ENCODE measurements at places on chromosomes 6 and 20. TPM values are rescaled to one million over a fixed set of nuclear protein-coding genes. Genes with fewer than 3 reads are reported as not detected.

The CST2 gene
- not detected for total RNA-seq

GRCh38 chr6:90362318-90362717, 65.7 kb upstream of the BACH2 start:
- H3K27ac ChIP-seq: no peak overlapping the region
- DNase-seq: no peak
- no peaks in the 10 kb centered on the region for H3K36me3 ChIP-seq
- H3K4me1 ChIP-seq: no peaks in the 10 kb centered on the region

- DNase-seq: no peak
- no peaks in the 10 kb centered on the region for H3K36me3 ChIP-seq
- no peaks in the 10 kb centered on the region for H3K4me1 ChIP-seq
Measured at GRCh38 chr6:125211352-125211751, 57.8 kb downstream of the TPD52L1 start.

The SLPI gene
- 90.3 TPM for total RNA-seq

- H3K27ac ChIP-seq: no peak overlapping the region
- H3K36me3 ChIP-seq: no peaks in the 10 kb centered on the region
- DNase-seq: no peak
- no peaks in the 10 kb centered on the region for H3K4me1 ChIP-seq
Measured at GRCh38 chr6:16272201-16272600, 33.8 kb downstream of the GMPR start.

The UBE2C gene
- total RNA-seq: 4.5 TPM

- H3K4me1 ChIP-seq: no peaks in the 10 kb centered on the region
- DNase-seq: no peak
Measured at GRCh38 chr6:159214281-159214680, 45.1 kb downstream of the FNDC1 start.

The LY6G6F gene
- total RNA-seq: not detected
